Fibroblast of skin of back (primary cell): ENCODE measurements at places on chromosomes 4 and X.

DNA sequence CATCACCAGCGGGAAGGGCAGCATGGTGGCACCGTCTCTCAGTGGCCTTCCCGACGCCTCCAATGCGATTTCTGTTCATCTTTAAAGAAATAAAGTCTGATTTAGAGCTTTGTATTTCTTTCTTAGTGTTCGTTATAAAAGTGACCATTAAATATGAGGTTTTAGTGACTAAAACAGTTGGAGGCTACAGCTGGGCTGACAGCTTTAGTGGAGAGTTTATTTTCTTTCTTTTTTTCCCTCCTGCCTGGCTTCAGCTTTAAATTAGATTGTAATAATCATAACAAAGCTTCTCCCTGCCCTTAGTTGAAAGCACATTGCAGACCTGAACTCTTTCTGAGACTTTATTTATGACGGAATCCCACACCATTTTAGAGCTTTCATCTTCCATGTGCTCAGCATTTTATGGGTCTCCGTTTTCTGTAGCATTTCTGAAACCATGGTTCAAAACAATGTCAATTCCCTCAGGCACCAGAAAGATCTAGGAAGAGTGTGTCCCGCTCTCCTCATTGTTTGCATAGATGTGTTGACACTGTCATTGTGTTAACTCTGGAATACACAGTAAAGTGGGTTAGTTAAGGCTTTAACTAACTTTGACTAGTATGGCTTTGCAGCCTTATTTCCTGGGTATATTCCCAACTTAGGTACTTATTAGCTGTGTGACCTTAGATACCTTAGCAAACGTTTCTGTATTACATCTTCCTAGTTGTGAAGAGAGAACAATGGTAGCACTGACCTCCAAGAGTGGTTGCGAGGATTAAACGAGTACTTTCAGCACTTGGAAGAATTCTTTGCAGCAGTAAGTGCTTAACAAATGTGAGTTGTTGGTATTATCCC lies 97.4 kb upstream of the PGRMC2 start:
- DNase-seq = no peak

- no peak for DNase-seq
These were observed 94.4 kb upstream of the ADRA2C start for GRCh38 chr4:3671571-3672464.

DNA sequence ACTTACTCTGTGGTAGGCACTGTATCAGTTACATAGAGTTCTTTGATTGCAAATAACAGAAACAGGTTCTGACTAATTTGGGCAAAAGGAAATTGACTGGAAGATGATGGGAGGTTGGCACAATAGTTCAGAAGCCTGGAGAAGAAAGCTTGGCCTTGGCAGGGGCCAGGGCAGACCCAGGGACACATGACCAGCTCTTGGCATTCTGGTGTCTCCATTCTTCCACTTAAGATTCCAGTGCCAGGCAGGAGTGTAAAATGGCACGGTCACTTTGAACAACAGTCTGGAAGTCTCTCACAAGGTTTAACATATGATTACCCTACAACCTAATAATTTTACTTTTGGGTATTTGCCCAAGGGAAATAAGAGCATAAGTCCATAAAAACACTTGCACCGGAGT lies 175.9 kb downstream of the BCOR start:
- DNase-seq = no peak

DNA sequence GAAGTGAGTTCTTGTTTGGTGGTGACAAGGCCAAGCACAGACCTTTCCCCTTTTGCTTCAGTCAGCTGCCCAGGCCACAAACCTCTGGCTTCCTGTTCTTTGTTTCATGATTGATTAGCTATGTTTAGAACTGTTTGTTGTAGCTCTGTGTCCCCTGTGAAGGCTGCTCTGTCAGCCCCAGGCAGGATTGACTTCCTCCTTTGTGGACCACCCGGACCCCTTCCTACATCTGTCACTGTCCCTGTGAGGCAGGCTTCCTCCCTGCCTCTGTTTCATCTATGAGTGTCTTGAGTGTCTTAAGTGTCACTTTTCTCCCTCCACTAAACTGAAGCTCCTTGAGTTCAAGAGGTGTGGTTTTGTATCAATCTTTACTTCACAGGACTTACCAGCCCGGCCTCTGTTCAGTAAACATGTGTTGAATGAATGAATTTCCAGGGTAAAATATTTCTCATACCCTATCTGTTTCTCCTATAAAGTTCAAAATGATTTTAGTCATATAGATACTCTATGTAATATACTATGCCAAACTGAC lies 83.5 kb downstream of the ZNF674 start:
- DNase-seq = no peak

DNA sequence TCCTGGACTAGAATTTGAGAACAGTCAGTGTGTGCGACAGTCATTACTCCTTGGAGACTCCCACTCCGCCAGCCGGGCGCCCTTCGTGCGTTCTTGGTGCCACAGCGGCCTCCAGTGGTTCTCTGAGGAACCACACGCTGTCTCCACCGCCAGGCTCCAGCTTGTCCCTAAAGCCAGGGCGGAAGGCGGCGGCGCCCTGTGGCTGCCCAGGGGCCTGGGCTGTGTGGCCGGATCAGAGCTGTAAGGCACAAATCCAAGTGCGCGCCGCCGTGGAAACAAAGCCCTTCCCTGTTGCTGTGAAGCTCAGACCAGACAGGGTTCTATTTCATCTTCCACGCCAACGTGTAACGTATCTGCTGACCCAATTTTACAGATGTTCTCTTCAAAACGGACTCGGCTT lies 34.2 kb downstream of the IDS start:
- peak; percentile 65 for DNase-seq

DNA sequence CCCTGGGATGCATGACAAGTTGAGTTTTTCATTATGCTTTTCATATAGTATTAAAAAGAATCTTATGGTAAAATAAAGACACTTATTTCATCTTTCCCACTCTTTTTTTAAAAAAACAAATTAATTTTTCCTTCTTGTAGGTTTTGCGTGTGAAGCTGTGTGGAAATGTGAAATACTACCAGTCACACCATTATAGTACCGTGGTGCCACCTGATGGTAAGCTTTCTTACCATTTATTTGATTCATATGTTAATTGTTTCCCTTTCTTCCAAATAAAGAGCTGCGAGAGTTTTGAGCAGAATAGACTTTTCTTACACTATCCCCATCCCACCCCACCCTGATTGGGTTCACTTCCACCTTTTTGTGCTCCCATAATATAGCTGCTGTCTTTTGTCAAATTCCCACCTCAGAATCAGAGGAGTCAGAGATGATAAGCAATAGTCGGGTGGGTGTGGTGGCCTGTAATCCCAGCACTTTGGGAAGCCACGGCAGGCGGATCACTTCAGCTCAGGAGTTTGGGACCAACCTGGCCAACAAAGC lies 44.3 kb downstream of the CASP6 start:
- DNase-seq = no peak

GRCh38 chr4:1683736-1684505 lies at the start of gene FAM53A:
TSS of gene FAM53A (minus strand) at chr4:1684313. CDS start at chr4:1668741, 15,572 bp downstream.
- peak; percentile 87 for DNase-seq

- no peak for DNase-seq
These were observed at the start of gene P2RY10 for GRCh38 chrX:78945186-78945912. TSS of gene P2RY10 (plus strand) at chrX:78945391. CDS start at chrX:78960521, 15,130 bp downstream.

DNA sequence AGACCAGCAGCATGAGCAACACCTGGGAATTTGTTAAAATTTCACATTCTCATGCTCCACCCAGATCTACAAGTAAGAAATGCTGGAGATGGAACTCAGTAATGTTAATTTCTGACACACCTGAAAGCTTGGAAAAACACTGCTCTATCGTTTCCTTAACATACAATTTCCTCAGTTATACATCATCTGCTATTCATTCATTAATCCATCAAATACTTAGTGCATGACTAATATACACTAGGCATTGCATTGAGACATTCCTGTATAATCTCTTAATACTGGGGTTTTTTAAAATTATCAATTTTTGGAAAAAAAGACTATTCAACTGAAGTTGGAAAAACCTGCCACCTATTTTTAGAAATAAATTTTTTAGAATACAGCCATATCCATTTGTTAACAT lies 106.1 kb downstream of the CHM start:
- no peak for DNase-seq

DNA sequence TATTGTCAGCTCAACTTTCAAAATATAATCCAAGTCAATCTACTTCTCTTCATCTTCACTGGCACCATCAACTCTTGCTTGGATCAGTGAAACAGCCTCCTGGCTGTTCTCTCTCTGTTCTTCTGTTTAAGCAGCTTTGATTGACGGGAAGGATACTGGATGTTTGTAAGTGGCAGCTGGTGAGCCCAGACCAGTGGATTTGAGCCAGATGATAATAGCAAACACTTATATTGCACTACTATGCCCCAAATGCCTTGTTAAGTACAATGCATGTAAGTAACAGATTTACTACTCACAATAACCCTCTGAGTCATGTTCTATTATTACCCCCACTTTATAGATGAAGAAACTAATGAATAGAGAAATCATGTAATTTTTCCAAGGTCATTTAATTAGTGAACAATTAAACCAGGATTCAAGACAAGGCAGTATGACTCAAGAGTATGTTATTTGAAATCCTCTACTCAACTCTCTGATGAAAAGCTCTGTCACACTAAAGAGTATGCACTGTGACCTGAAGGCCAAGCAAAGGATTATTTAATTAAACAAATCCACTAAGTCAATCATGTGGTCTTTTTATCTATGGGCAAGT lies 44.8 kb downstream of the SPANXN3 start:
- DNase-seq = no peak

DNA sequence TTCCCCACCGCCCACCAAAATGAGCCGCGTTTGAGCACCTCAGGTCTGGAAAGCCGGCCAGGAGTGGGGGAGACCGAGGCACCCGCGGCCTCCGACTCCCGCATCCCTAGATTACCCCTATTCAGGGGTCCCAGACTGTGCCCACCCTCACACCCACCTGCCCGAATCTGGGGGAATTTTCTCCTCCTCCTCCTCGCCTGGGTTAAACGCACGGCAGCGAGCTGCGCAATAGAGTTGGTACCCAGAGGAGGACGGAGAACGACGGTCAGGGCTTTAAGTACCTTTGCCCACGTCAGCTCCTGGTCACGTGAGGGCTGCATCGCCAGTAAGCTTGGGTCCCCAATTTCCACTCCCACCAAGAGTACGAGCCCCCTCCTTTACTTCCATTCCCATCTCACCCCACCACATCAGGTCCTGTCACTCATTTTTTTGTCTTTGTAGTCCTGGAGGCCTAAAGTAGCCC lies at the start of gene ARMCX2:
ARMCX2 (minus strand) TSS at position 250 of the 463 bp plus-strand sequence. CDS start 2,262 bp downstream, outside the sequence.
- peak; percentile 66 for DNase-seq

- peak; percentile 76 for DNase-seq
These were observed 841 bp downstream of the ACOT9 start for GRCh38 chrX:23742174-23742696.

DNA sequence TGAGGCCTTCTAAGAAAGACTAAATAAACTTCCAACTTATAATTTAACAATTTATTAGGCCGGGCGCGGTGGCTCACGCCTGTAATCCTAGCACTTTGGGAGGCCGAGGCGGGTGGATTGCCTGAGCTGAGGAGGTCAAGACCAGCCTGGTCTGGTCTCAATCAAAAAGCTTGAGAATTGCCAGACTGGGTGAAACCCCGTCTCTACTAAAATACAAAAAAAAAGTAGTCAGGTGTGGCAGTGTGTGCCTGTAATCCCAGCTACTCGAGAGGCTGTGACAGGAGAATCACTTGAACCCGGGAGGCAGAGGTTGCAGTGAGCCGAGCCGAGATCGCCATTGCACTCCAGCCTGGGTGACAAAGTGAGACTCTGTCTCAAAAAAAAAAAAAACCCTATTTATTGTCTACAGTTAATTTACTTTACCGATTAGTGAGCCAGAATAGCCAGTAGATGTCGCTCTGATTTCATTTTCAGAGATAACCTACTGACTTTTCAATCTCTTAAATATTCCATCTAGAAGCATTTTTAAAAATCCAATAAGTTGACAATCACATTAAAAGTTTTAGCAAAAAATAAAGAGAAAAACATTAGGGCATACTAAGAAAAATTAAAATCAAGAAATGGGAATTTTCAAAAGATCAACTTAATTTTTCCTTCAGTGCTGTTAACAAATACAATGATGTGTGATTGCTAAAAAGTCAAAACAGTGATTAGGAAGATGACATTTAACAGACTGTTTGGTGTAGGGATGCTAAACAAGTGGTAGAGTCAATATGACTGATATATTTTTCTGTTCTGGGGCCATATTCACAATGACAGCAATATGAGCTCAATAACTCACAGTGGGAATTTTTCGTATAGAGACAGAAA lies 4.3 kb upstream of the SHROOM3 start:
- peak; percentile 71 for DNase-seq

- DNase-seq = no peak
These were observed 82.5 kb downstream of the HS6ST2 start for GRCh38 chrX:132875650-132876522.

DNA sequence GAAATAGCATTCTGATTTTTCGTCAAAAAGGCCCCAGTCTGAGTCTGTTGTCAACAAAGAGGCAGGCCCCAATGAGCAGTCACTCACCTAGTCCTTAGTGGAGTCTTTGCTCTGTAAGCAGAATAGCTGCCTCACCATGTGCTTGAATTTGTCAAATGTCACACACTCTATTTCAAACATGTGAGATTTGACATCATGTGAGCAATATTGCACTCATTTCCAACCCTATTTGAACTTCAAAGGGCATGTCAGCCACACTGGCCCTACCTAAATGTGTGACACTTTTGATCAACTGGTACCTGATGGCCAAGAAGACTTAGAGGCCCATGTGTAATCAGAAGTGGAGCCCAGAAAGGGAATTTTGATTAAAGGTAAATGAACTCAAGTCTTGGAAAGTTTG lies 59.4 kb upstream of the PLAC1 start:
- DNase-seq = no peak

DNA sequence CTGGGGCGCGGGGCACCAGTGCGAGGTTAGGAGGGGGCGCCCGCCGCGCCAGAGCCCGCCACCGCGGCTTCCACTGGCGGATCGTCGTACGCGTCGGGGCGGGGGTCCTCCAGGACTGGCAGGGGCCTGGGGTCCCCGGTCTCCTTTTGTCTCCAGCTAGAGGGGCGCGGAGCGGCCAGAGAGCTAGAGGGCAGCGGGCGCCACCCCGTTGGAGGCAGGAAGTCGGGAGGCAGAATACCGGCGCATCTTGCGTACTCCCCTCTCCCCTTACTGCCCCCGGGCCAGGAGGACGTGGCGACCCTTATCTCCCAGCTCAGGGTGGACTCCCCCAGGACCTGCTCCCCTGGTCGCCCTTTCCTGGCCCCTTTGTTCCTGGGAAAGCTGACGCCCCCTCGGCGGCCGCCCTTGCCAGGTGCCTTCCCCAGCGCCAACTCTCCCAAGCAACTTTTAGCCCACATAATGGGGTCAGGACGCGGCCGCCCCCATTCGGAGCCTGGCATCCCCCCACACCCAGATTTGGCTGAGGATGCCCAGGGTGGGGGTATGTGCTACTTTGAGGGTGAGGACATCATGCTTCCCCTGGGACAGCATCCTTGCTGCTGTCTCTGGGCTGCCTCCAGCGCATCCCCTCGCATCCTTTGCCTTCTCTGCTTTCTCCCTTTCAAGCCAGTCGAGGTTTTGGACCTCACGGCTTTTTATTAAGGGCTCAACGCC lies 933 bp downstream of the CNKSR2 start:
- no peak for DNase-seq
